MCF 10A (cell line): ENCODE measurements at places on chromosomes 12 and 14.

DNA sequence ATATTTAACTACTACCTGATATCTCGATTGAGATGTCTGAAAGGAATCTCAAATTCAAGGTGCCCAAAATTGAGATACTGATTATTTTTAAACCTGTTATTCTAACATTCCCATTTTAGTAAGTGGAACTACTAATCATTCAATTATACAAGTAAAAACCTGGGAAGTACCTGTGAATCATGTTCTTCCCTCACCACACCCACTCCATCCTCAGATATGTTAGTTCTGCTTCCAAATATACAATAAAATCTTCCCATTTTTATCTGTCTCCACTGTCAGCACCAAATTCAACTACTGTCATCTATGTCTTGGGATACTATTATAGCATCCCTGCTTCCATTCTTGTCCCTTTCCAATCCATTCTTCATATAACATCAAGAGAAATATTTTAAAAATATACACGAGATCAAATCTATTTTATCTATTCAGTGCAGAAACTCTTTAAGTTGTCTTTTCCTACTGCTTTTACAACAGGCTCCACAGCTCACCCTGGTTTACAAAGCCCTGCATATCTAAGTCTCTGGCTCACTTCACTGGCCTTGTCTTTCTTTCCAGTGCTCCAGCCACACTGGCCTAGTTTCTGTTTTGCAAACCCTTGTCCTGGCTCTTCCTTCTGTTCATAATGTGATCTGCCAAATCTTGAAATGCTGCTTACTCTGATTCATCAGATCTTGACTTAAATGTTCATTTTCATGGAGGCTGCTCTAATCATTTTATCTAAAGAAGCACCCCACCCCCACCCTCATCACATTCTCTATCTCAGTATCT lies 122.3 kb downstream of the PTPRR start:
- DNase-seq: no peak

DNA sequence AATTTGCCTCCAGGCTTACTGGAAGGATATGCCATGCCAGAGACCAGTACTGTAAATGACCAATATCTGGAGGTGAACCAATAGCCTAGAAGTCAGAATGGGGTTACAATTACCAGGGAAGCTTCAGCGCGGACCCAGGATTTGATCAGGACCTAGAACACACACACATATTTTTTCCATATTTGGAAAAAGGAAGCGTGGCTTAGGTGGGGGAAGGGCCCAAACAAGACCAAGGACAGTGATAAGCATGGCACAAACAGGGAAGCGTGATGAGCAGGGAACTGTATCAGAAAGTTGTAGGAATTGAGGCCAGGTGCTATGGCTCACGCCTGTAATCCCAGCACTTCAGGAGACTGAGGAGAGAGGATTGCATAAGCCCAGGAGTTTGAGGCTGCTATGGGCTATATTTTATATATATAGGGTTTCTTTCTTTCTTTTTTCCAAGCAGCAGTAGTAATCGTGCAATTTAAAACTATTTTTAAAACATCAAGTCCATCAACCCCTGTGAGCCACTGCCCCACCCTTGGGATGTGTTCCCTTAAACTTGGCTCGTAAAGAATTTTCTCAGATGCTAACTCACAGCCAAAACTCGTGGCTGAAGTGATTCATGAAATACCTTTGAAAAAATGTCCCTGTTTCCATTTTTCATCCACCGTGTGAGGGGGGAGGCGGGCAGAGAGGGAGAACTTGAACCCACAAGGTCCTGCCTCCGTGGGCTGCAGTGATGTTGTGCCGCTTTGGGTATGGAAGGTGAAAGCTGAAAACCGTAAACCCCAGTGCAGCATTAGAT lies 16.7 kb downstream of the HRK start:
- DNase-seq: peak; percentile 69

DNA sequence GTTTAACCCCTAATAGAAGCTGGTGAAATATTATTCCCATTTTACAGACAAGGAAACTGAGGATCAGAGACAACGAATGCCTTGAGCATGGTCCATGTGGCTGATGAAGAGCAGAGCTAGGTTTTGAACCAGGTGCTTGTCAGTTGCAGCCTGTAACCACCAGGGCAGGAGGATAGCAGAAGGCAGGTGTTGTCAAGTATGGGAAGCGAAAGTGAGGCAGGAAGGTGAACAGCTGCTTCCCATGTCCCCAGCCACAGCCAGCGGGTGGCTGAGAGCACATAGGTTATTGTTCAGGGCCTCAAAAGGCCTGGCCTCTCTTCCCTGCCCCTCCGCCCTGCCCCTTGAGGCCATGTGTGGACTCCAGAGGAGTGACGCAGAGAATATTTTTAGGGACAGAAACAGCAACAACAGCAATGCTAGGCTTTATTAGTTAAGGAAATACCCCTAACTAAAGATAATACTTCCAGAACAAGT lies 39.6 kb downstream of the IQSEC3 start:
- DNase-seq: no peak

GRCh38 chr14:92161521-92161920 lies 39.8 kb downstream of the CPSF2 start:
- no peak for DNase-seq

DNA sequence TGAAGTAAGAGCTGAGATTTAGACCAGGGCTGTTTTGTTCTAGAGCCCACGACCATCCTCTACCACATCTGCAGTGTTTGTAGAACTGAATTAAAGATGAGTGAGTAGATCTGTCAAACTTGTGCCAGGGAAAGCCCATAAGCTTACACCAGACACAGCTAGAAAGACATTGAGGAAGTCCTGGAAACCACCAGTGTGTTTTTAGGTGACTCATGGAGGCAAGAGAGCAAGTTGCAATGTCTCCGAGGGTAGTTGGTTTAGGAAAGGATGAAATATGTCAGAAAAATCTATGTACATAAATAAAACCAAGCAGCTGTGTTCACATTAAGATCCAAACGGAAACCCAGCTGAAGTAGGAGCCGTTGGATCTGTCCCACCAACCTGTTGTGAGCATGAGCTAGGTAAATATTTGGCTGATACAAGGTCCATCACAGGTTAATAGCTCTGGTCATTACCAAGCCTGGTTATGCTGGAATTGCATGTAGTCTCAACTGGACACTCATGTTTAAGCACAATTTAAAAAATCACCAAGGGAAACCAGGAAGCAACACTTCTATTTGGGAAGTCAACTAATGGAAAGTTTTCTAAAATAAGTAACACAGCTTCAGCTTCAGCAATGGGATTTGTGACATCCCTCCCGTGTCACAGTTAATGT lies 49.9 kb upstream of the PLEKHG3 start:
- peak; percentile 87 for DNase-seq

DNA sequence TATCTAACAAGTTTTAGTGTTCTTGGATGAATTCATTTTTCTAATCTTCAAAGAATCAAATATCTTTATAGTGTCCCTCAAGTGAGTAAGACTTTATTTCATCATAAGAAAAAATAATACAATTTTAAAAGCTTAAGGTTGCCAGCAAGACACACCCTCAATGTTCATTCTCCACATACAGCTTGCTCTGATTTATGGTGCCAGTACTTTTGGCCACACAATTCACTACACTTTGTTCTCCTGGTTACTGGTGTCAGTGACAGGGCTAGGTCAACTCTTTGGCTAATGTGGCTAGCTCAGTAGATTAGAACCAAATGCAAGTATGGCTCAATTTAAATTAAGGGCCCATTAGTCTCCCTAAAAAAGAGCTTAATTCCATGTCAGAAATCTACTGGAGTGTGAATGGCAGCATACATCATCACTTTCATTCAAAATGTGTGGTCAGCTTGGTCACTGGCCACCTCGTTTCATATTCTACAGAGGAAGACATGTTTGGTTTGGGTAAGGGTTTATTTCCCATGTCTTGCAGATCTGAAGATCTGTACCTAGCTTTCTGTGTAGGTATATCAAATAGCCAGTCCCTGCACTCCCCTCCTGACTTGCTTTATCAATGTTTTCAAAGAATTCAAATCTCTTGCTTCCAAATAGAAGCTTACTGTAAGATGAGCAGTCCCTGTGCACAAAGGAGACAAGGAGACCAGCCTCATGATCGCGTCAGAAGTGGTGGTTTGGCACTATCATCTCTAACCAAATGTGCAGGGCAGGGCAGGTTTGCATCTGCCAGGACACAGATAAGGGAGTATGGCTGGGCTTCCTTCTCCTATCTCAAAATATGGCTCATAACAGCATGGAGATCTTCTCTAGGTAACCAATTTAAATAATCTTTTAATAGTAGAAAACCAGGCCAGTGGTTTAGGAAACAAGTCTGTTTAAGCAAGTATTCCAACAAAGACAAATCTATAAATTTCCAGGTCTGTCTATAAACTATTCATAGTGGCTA lies 31.3 kb downstream of the HECTD4 start:
- DNase-seq: no peak

GRCh38 chr12:74899031-74899829 lies 310.4 kb downstream of the KCNC2 start:
- DNase-seq: peak; percentile 18

DNA sequence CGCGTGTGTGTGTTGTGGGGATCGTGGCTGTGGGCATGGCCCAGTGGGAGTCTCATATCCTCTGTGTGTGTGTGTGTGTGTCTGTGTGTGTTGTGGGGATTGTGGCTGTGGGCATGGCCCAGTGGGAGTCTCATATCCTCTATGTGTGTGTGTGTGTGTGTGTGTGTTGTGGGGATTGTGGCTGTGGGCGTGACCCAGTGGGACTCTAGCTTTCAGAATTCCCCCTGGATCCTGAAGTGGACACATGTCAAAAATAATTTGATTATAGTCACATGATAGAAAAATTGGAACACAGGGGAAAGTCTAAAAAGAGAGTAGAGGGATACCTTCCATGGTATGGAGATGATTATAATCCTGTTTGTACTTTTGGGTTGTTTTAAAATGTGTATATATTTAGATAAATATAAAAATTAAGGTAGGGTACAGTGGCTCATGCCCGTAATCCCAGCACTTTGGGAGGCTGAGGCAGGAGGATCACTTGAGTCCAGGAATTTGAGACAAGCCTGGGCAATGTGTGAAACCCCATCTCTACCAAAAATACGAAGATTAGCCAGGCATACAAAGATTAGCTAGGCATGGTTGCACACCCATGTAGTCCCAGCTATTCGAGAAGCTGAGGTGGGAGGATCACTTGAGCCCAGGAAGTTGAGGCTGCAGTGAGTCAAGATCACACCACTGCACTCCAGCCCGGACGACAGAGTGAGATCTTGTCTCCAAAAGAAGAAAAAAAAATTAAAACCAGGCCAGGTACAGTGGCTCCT lies 11.0 kb downstream of the PAPLN start:
- no peak for DNase-seq

- no peak for DNase-seq
These were observed 152.2 kb downstream of the CCER1 start for GRCh38 chr12:90802727-90803126.

- no peak for DNase-seq
These were observed 65.1 kb upstream of the GPATCH2L start for GRCh38 chr14:76086636-76087035.

DNA sequence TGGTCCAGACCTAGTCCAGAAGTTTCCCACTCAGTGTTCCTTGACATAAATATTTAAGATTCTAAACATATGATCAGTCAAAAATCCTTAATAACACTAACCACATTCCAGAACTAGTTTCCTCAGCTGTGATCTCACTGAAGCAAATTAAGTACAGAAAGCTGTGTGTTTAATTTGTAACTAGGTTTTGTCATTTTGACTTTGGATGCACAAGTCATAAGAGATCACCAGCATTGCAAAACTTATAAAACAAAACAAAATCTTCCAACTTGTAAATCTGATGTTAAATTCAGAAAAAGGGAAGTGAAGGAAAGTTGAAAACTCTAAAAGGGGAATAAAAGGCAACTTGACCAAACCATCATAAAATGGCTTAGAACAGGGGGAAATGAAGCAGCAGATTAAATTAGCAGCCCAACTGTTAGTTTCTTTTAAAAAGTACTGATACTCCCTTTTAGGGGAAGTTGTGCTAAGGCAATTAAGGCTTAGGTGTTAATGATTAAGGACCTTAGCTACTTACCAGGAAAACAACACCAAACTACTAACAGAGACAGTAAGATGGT lies 56.6 kb downstream of the SH2B3 start:
- no peak for DNase-seq

DNA sequence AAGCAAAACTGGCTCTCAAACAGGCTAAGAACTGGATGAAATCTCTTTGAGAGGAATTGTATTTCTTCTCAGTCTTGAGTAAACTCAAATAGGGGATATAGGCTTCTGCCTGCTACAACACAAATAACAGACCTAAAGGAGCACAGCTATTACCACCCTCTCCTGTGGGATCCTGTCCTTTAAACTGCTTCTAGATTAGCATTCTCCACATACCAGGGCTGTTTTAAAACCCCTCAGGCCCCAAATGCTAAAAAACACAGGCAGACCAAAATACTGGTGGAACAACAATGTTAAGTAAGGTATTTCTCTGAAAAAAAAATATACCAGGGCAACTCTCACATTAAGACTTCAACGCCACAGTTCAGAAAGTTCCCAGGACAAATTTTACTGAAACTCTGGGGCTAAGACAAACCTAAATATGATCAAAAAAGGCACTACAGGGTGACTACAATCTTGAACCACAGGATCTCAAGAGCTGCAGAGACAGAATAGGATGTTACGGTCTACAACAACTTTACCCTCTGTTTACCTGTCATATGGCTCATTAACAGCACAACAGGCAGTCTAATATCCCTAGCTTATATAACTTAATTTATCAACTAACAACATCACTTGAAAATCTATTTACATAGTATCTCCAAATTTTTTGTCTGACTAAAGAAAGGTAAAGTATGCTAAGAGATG lies 7.2 kb downstream of the CPNE8 start:
- DNase-seq: no peak

DNA sequence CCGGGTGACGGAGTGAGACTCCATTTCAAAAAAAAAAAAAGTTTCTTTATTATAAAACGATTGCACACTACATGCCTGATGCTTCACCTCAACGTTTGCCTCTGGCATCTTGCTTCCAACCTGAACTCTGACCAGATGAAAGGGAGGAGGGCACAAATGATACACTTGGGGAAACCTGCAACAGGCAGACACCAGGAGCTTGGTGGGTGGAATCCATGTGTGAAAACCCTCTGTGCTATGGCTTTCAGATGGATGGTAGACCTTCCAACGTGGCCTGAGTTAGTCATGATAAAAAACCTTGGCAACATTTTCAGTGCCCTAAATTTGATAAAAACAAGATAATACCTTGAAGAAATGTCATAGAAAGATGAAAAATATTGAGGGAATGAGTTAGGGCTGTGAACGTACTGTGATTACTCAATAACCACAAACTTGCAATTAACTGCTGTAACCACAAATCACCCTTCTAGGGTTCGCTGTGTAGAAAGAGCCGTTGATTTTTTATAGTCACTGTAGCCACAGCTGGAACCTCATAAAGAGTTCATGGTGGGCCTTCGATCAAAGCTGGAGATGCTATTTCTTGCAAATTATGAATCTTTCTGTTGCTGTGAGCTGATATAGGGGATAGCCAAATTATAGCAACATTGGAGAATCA lies 26.1 kb upstream of the GZMB start:
- no peak for DNase-seq

- no peak for DNase-seq
These were observed 106.9 kb downstream of the RFLNA start for GRCh38 chr12:124401704-124402221.

GRCh38 chr12:71725011-71725410 lies 29.7 kb upstream of the RAB21 start:
- DNase-seq: no peak
